ENCODE measurements at places on chromosomes 2 and 18.

- no peak for DNase-seq
Observed at GRCh38 chr2:54099829-54100585, 15.4 kb upstream of the ACYP2 start.

DNA sequence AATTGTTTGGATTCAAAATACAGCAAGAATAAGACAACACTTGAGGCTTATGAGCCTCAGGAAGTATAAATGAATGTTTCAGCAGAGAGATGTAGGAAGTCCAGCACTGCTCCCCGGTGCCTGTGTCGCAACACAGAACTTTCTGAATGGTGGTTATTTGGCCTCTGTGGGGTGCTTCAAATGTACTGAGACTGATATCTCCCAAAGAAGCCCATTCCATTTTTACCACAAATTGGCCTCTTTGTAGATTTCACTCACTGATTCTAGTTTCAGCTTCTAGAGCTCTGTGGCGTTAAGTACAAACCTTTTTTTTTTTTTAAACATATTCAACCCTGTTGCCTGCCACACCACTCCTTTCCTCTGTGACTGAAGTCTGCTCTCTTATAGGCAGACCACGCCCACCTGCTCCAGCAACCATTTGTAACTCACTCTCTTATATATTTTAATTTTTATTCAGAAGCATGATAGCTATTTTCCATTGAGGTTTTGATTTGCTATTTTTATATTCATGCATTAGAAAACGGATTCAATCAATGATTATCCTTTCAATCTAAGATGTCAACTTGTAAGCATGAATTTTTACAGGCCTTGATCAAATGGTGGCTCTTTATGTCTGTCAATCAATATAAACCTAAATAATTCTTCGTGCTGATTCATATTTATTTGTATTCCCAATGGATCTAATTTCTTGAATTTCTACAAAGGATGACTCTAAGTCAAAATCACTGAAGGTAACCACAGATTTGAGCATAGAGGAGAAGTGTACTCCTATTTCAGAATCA, 277.1 kb upstream of the CCDC68 start:
- no peak for DNase-seq

- DNase-seq: no peak
Observed at GRCh38 chr2:191020742-191021381, 6.9 kb upstream of the STAT1 start.

DNA sequence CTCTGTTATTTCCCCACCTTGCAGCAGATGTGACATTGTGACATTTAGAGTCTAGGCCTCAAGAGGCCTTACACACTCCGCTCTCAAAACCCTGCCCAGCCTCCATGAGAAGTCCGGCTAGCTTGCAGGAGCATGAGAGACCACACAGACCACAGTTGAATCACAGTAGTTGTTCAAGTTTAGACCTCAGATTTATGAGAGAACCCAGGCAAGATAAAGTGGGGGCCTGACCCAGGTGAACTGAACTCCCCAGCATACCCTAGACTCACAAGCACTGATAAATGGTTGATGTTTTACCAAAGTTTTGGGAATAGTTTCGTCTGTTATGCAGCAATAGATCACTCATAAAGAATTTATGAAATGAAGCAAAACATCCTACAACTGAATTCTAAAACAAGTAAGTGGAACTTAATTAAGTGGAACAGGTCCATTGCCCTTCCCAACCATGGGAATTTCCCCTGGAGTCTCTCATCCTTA, 4.7 kb upstream of the STAT1 start:
- no peak for DNase-seq

GRCh38 chr18:37163119-37163518, 334.2 kb downstream of the KIAA1328 start:
- DNase-seq: no peak

GRCh38 chr2:33488715-33489540, 12.5 kb downstream of the RASGRP3 start:
- DNase-seq: no peak

GRCh38 chr18:39500306-39500705, 1934.7 kb upstream of the CELF4 start:
- no peak for DNase-seq

DNA sequence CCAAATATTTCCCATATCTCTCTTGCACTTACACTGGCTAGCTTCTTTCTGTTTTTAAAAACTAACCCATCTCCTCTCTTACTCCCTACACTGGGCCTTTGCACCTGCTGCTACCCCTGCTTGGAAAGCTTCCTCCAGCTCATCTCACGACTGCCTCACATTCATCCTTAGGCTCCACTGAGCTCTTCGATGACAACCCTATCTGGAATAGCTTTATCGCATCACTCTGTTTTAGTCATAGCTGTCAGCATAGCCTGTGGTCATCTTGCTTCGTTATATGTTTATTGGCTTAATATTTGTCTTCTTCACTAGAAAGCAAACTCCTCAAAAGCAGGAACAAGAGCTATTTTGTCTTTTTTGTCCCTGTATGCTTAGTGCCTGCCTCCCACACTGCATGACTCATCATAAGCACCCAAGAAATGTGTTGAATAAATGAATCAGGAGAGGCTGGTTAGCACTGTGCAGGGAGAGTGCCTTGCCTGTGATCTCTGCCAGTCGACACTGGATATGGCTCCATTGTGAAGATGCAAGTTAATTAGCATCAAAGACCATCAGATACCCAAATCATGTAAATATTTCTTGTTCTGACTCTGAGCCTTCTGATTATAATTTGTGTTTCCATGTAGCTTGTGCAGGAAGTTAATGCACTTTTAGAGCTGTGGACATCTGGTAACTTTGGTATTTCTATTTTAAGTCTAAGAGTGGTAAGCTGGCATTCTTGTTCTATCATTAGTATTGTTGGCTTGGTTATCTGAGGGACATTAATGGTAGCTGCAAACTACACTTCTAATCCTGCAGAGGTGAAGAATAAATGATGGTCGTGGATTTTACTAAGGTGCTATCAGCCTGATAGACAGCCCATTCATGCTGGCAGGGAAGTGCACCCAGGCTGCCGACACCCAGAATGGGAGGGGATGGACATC, 10.3 kb upstream of the DYTN start:
- no peak for DNase-seq

DNA sequence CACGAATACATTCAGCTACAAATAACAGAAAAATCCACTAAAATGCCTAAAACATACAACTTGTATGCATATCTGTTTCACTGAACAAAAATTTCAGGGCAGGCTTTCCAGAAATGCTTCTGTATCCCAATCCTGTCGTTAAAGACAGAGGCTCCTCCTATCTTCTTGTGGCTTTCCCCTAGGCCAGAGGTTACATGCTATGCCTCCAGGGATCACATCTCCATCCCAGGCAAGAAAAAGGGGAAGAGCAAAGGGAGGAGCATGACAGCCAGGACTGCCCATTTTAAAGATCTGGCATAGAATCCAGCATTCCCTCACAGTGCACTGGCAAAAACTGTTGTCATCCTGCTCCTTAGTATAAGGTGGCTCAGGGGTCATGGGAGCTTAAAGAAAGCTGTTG, 268.7 kb upstream of the SETBP1 start:
- DNase-seq: no peak

GRCh38 chr2:45708501-45708900, 57.0 kb downstream of the PRKCE start:
- DNase-seq: no peak

- DNase-seq: no peak
Observed at GRCh38 chr2:18492721-18493120, 67.7 kb downstream of the RDH14 start.

DNA sequence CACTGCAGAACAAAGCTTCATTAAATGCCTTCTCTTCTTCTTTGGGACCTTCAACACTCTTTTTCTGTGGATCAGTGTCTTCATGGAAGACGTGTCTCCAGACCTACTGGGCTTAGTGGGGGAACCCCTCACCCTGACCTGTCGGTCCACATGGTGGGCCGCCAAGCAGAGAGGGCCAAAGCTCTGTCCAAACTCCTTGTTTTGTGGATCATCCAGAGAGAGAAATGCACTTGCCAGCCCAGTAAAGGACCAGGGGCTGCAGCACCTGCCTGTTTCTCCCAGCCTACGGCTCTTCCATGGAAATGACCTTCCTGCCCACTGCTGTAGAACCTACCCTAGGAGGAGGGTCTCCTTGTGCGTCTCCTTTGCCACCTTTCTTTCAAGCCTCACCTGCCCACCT, 25.9 kb downstream of the DYSF start:
- DNase-seq: no peak

DNA sequence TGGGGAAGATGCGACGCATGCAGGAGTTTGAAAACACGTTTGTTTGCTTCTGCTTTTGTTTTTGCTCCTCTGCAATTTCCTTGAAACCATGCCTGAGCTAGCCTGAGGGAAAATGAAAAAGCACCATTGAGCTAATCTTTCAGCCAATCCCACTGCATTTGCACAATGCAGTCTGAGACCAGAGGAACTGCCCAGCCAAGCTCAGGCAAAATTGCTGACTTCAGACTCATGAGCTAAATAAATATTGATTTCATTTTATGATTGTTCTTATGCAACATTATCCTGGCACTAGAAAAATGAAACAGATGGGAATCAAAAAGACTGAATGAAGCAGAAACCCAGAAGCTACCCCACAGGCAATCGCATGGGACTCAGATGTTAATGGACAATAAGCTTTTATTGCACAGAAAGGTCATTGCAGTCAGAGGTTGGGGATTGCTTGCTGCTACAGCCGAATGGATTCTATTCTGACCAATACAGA, 37.0 kb downstream of the TPRKB start:
- DNase-seq: no peak

DNA sequence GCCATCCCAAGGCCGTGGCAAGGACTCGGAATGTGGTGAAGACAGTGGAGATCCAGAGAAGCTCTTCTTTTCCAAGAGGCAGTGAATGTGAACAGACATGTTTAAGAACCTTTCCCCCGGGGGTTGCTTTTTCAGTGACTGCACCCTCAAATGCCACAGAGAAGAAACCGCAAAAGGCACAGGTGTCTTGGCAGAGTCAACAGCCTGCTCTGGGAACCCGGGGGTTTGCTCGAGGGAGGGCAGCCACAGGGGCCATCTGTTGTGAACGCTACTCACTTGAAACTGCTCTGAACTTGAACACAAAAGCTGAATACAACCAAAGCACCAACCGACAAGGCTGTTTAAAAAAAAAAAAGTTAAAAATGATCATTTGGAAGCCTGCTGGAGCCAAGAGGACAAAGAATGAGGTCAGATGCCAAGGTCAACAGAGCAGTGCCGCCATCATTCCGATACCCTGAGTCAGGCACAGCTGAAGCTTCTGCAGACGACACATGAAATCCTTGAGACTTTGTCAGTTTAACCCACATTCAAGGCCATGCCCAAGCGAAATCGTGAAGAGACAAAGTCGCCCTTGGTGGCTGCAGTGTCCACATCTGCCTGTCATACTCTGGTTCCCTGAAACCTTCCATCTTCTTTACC, 47.4 kb downstream of the PSMG2 start:
- DNase-seq: no peak

DNA sequence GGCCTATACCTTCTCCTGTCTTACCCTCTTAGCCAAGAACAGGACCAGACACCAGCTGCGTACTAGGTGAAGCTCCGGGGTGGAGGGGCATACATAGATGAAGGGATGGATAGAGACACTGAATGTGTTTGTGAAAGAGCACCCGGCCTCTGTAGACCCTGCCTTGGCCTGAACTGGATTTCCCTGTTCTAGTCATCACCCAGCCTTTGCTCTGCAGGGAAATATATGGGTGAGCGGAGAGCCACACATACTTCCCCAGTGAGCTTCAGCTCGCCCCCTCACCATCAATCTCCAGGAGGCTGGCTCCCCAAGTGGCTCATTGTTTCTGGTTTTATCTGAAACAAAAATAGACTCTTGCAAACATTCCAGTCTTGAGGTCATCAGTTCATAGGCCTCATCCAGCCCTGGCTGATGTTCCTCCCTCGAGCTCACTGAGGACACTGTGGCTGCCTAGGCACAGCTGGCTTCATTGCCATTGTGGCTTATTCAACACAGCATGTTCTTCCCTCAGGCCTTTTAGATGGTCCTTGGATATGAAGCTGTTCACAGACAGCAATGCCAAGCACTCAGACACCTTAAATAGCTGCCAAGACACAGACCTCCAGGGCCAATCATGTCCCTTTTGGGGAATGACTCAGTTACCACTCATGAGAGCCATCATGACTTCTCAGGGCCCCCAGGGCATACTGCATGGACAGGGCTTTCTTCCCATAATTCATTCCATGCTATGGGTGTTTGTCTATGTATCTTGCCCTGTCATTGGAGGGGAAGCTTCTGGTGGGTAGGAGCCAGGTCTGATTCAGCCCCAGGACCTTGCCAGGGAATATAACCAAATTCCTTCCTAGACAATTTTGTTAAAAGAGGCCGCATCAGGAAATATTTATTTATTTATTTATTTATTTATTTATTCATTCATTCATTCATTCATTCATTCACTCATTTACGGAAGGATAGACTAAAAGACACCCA, 82.4 kb downstream of the TTC32 start:
- DNase-seq: no peak

GRCh38 chr18:44937960-44938719, 257.5 kb downstream of the SETBP1 start:
- DNase-seq: no peak

DNA sequence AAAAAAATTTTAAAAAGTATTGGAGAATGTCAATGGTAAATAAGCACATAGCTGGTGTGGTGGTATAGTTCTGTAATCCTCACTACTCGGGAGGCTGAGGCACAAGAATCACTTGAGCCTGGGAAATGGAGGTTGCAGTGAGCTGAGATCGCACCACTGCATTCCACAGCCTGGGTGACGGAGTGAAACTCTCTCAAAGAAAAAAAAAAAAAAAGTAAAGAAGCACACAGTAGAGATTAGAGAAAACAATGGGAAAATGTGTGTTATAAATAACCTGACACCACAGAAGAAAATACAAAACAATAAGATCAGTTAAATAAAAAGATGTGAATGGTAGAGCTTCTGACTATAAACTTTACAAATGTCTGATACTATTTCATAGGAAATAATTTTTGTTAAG, 163.7 kb upstream of the WDSUB1 start:
- no peak for DNase-seq

DNA sequence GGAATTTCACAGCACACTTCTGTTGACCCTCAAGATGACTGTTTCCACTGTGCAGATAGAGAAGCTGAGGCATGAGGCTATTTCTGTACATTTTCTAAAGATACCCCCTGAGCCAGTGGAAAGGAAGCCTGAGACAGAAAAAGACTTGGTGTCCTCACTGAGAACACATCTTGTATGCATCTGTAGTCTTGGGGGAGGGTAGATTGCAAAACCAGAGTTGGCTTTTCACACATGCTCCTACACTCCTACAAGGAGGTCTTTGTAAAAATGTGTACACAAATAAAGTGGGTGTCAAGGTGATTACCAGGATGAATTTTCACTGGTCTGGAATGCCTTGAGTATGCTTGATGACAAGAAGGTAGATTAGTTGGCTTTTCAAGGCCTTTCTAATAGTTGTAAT, 98.0 kb downstream of the KCTD18 start:
- DNase-seq: no peak

DNA sequence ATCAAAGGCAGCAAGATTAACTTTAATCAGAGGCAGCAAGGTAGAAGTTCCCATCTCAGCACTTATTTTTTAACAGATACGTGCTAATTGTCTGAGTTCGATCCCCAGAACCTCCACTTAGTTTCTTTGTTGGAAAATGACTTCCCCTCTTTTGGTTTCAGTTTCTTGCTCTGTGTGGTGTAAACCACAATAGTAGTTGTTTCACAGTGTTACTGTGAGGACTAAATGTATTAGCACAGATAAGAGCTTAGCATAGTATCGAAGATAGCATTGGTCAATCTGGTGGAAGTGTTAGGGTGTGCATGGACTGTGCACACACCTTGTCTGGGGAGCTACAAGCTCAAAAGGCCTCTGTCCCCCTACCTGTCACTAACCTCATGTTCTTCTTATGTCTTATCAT, 988.3 kb upstream of the GYPC start:
- DNase-seq: no peak

- no peak for DNase-seq
Observed at GRCh38 chr2:9140645-9141044, 66.0 kb upstream of the ASAP2 start.

GRCh38 chr2:1742301-1742680, 2.0 kb downstream of the PXDN start:
- DNase-seq: no peak
